ENCODE measurements at places on chromosomes 4 and X.

GRCh38 chr4:119070301-119070700 lies 65.3 kb upstream of the MYOZ2 start:
- no peak for DNase-seq

- DNase-seq = no peak
Measured at GRCh38 chrX:13235930-13236329, 83.9 kb downstream of the ATXN3L start.

DNA sequence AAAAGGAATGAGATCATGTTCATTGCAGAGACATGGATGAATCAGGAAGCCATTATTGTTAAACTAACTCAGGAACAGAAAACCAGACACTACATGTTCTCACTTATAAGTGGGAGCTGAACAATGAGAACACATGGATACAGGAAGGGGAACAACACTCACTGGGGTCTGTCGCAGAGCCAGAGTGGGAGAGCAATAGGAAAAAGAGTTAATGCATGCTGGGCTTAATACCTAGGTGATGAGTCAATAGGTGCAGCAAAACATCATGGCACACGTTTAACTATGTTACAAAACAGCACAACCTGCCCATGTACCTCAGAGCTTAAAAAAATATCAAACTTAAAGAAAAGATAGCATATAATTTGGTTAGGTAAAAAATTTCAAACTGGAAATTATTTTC lies 281.4 kb downstream of the PABPC4L start:
- DNase-seq = no peak

DNA sequence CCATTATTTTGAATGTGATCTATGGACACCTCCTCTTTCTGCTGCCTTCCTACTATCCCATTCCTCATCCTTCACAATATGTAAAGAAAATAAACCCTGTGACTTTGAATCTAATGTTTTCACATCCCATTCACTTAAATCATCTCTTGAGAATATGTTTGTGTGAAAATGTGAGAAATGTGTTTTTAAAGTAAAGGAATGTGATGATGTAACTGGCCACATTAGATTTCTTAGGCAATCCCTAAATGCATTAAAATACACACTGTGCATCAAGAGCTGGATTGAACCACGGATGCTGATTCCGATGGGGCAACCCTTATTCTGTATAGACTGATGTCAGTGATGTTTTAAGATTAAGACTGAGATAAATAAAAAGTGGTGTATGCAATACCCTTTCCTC lies 558.9 kb upstream of the TENM3 start:
- DNase-seq = no peak

GRCh38 chr4:63122955-63123354 lies 1286.3 kb downstream of the TECRL start:
- DNase-seq = no peak

DNA sequence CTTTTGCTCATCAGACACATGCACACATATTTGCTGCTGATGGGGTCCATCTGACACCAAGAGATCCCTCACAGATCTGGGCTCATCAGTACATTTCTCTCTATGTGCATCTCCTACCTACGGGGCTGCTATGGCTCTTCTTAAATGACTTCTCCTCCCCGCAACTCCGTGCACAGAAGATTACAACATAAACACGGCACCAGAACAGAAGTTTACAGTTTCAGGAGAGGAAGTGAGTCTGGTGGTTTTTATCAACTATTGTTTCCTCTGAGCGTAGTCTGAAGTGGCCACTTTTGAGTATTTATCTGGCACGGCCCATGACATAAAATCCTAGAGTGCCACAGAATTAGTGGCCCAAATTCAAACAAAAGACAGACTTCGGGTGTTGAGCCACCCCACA lies 263.8 kb downstream of the PRDM5 start:
- DNase-seq = no peak

- DNase-seq = no peak
Measured at GRCh38 chrX:105136786-105137185, 83.7 kb downstream of the TEX13A start.

DNA sequence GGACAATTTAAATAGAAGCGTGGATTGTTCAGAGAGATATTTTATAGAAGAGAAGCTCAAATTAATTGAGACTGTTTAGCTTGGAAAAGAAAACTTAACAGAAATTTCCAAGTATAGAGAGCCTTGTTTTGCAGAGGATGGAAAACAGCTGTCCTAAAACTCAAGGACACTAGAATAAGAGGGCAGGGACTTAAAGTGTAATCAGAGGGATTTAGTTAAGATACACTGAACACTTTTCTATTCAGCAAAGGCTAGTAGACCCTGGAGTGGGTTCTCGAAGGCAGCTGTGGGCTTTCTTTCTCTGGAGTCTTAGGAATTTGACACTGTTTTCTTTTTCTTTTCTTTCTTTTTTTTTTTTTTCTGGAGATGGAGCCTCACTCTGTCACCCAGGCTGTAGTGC lies 92.7 kb upstream of the ARX start:
- no peak for DNase-seq

DNA sequence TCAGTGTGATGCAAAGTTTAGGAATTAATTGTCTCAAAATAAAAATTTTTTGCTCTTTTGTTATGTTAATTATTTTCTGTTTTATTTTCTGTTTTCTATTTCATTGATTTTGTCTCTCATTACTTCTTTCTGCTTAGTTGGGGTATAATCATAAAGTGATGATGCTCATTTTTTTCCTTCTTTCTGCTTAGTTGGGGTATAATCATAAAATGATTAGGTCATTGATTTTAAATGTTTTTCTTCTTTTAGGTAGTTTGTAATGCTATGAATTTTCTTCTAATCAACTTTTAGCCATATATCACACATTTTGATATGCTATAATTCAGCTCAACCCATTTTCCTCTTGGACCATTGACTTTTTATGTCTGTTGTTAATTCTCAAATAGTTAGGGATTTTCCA lies 43.7 kb downstream of the NEUROG2 start:
- no peak for DNase-seq

GRCh38 chrX:85620466-85620865 lies 241.0 kb upstream of the POF1B start:
- DNase-seq = no peak

- no peak for DNase-seq
Measured at GRCh38 chr4:38334791-38335190, 329.2 kb upstream of the KLF3 start.

DNA sequence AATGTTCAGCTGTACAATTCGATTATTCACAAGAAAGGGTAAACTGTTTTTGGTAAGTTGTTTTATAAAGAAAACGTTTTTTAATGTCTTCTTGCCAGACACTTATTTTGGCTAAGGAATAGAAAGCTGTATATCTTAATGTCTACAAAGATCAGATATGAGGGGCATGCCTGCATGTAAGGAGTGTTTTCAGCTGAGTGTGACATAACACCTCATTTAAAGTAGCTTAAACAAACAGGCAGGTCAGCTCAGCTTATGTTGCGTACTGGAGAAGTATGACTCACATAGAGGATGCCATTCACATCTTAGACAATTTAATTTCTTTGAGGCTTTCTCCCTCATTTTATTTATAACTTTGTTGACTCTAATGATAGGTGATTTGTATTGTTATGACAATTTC lies 30.4 kb downstream of the LAMTOR3 start:
- DNase-seq = no peak

- no peak for DNase-seq
Measured at GRCh38 chrX:44401151-44401550, 57.7 kb upstream of the EFHC2 start.

DNA sequence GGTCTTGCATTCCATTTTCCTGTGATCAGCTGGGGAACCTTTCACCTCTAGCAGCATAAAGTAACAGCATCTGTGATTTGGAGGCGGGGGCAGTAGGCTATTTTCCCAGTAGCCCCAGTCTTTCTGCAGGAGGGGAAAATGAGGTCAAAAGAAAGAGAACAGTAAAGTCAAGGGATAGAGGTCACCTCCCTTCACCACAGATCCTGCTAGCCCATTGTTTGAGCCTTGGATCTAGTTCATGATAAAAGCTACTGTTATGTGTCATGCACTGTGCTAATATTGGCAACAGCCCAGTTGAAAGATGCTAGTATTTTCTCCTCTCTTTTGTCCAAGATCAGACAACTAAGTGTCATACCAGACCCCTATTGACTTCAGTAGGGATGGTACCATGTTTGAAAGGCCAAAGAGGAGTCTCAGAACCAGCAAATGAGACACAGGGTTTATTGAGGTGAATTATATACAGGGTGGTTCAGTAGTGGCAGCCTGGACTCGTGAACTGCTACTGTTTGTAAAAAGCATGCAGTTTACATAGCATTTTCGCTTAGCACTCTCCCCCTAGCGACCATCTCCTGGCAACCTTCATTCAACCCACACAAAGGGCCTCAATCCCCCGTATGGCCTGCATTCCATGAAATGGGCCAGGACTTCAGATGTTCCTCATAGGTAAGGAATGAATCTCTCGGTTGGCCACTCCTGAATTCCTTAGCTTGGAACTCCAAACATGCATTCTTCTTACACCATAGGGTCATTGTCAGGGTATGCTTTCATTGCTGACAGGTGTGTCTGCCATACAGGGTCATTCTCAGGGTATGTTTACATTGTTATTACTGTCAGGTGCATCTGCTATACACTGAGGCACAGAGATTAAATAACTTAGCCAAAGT lies 170.0 kb upstream of the FRMPD4 start:
- no peak for DNase-seq

- DNase-seq = peak; percentile 46
Measured at GRCh38 chr4:145557720-145558119, 61.5 kb upstream of the MMAA start.

- DNase-seq = no peak
Measured at GRCh38 chr4:25826074-25826752, 36.6 kb downstream of the SEL1L3 start.

- no peak for DNase-seq
Measured at GRCh38 chr4:111031001-111031579, 408.2 kb upstream of the PITX2 start.

GRCh38 chr4:10703766-10704429 lies 19.3 kb upstream of the CLNK start:
- DNase-seq = no peak

GRCh38 chr4:15888515-15888914 lies 50.0 kb downstream of the FGFBP1 start:
- DNase-seq = no peak

GRCh38 chr4:54085284-54085683 lies 14.7 kb upstream of the GSX2 start:
- peak; percentile 94 for DNase-seq

DNA sequence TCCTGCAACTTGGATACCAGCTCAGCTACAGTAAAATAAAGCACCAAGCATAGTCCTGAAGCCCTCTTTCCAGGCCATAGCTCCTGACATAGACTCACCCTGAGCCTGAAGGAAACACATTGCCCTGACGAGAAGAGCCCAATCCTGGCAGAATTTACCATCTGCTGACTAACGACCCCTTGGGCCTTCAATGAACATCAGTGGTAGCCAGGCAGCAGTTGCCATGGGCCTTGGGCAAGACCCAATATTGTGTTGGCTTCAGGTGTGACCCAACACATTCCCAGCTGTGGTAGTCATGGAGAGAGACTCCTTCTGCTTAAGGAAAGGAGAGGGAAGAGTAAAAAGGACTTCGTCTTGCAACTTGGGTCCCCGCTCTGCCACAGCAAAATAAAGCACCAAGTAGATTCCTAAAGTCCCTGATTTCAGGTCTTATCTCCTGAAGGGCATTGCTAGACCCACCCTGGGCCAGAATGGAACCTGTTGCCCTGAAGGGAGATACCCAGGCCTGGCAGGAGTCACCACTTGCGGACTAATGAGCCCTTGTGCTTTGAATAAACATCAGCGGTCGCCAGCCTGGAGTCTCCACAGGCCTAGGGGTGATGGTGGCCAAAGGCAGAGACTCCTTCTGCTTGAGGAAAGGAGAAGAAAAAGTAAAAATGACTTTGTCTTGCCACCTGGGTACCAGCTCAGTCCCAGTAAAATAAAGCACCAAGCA lies 902.6 kb downstream of the C4orf33 start:
- DNase-seq = no peak

- peak; percentile 13 for DNase-seq
Measured at GRCh38 chrX:21996872-21997455, 35.2 kb upstream of the PHEX start.

DNA sequence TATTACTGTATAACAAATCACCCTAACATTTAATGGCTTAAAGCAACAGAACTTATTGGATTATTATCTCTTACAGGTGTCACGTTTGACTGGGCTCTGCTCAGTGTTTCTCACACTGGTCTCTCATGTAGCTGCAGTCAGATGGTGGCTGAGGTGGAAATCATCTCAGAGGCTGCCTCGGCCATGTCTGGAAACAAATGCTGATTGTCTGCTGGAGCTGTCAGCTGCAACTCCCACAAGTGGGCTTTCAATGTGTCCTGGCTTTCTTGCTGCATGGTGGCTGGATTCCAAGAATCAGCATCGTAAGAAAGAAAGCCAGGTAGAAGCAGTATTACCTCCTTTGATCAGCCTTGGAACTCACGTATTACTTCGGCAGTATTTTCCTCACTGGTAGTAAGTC lies 277.6 kb downstream of the SPANXN1 start:
- DNase-seq = no peak

- no peak for DNase-seq
Measured at GRCh38 chr4:2781911-2782310, 11.0 kb upstream of the SH3BP2 start.

DNA sequence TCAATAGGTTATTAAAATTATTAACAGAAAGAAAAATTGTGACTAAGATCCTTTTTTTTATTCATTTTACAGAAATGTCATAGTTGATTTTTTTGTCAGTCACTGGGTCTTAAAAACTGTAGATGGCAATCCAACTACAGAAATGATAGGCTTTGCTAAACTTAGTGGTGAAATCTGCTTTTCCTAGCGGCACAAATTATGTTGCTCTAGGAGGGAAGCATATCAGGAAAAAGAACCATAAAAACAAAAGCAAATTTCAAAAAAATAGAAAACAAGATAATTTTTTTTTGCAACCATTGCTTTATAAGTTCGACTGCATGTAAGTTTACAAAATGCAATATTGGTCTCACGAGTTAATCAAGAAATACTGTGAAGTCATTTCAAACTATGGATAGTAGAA lies 443.5 kb upstream of the IGFBP7 start:
- DNase-seq = no peak

GRCh38 chrX:53287493-53288138 lies 6.2 kb upstream of the IQSEC2 start:
- DNase-seq = peak; percentile 39

DNA sequence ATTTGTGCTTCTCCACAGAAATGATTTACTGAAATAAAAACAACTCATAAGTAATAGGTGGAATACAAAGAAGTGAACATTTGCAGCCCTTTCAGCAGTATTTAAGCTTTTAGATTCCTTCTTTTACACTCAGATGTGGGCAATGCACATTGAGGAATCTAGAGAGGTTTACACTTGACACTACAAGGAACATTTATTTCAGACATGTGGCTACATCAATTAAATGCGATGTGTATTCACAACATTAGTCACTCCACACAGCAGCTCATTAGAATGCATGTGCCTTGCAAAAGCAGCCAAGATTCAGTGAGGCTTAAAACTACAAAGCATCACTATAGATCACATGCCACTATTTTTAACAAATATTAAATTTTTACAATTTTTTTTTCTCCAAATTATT lies 480.7 kb downstream of the INPP4B start:
- no peak for DNase-seq

DNA sequence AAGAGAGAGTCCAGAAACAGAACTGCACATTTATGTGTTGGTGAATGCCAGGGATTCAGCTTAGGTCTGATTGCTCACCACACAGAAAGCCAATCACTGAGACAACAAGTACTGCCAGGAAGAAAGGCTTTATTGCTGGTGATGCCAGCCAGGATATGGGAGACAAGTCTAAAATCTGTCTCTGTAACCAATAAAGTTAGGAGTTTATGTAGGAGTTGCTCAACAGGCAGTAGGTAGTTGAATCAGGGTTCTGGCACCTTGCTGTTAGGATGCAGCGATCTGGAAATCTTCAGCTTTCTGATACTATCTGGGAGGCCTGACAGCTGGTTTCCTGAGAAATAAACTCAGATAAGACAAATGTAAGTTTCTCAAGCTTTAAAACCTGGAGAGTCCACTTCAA lies 120.2 kb upstream of the ENPP6 start:
- DNase-seq = no peak
